ENCODE measurements at places on chromosomes 1 and 21.

DNA sequence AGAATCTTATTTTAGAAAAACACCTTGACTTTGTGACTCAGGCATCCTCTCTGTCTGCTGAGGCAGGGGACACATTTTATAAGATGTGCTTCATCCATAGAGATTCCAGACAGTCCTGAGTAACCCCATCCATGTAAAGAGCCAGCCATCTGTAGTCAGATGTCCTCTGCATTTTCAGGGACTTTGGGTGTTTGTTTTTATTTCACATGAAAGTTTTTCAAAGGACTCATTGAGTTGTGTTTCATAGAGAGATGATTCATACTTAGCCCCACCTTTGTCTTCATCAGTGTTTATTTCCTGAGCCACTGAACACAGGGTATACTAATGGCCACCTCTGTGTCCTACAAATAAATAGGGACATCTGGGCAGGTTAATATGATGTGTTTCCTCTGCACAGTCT, 280.4 kb downstream of the CACNA1E start:
- DNase-seq: no peak

DNA sequence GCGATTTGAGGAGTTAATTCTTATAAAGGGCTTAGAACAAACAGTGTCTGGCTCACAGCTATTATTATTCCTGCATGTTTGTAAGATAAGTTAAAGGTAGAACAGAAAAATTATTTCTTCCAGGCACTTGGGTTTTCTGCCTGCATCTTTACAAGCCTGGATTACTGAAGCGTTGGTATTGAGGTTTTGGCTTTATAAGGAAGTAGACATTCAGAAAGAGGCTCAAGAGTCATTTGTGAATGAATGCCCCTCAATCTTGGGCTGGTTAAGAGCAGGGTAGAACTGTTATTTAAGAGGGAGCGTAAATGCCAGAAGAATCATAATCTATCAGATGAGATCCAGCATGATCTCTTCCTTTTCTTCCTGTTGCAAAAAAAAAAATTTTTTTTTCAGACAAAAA, 77.3 kb upstream of the ARID1A start:
- DNase-seq: no peak

- no peak for DNase-seq
Observed at GRCh38 chr1:52911541-52911940, 10.0 kb downstream of the ECHDC2 start.

- DNase-seq: no peak
Observed at GRCh38 chr1:15947382-15948090, 28.4 kb downstream of the ZBTB17 start.

DNA sequence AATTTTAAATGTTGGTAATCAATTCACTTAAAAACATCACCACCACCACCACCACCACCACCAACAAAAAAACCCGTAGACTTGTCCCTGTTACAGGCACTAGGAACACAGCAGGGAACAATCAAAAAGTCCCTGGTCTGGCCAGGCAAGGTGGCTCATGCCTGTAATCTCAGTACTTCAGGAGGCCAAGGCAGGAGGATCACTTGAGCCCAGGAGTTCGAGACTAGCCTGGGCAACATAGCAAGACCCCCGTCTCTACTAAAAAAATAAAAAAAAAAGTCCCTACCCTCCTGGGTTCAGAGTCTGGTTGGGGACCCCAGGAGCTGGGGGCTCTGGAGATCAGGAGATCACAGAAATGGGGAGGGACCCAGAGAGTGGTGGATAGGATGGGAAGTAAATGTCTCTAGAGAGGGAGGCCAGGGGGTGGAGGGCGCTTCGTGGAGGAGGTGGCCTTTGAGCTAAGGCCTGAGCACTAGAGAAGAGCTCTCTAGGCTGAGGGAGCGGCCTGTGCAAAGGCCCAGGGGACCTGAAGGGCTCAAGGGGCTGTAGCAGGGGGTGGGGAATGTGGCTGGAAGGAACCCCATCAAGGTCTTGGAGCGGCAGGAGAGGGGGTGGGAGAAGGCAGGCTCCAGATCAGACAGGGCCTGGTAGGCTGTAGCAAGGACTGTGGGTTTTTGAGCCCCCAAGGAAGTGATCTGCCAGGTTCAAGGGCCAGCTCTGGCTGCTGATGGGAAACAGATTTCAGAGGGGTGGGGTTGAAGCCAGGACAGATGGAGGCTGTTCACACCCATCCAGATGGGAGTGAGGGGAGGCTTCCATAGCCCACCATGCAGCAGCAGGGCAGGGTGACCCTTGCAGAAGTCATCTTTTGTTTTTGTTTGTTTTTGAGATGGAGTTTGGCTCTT, 24.8 kb upstream of the VPS13D start:
- no peak for DNase-seq

- no peak for DNase-seq
Observed at GRCh38 chr1:230074762-230075161, 7.7 kb downstream of the GALNT2 start.

DNA sequence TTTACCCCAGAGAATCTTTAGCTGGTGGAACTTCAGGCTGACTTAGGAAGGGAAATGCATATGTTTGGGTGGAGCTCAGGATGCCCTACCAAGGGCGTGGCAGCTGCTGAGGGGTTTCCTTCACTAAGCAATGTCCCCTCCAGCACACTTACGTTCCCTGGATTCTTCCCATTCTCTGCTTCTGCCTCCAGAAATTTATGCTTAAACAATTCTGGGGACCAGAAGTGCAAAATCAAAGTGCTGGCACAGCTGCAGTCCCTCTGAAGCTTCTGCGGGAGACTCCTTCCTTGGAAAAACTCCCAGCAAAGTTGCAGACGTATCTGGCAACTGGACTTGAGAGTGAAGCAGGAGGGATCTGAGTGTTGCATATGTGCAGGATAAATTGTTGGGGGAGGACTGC, 402.8 kb downstream of the PCP4 start:
- DNase-seq: no peak

DNA sequence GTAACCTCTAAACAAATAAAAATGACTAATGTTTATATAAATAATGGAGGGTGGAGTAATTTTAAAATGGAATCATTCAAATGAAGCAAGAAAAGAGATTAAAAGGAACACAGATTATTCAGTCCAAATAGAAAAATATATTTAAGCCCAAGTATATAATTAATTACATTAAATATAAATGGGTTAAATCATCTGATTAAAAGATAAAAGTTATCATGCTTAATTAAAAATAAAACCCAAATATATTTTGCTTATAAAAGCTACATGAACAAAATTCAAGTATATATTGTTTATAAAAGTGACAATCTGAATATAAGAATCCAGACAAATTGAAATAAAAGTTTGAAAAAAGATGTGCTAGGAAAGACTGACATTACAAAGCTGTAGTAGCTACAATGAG, 63.9 kb upstream of the ACTRT2 start:
- no peak for DNase-seq
